Stimulated activated CD4-positive, alpha-beta T cell treated with anti-CD3 and anti-CD28 coated beads, Interleukin-4, amount 100 ng/mL, for 4 hours (primary cell): ENCODE measurements at places on chromosomes 4 and X.

- DNase-seq, result no peak
These were observed 13.5 kb upstream of the NKX1-1 start for GRCh38 chr4:1419708-1420107.

DNA sequence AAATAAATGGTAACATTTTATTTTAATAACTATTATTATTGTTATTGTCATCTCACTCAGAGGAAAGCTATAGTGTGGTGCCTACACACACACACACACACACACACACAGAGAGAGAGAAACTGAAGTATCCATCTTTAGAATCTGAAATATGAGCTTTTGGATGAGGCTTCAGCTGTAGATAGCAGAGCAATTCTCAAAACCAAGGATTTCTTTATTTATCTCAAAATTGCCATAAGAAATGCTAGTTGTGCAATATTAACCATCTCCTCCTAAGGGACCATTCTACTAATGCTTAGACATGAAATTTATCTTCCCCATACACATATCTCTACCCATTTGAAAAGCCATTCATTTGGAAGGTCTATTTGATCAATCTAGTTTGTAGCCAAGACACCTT lies 50.1 kb upstream of the SGMS2 start:
- no peak for DNase-seq

DNA sequence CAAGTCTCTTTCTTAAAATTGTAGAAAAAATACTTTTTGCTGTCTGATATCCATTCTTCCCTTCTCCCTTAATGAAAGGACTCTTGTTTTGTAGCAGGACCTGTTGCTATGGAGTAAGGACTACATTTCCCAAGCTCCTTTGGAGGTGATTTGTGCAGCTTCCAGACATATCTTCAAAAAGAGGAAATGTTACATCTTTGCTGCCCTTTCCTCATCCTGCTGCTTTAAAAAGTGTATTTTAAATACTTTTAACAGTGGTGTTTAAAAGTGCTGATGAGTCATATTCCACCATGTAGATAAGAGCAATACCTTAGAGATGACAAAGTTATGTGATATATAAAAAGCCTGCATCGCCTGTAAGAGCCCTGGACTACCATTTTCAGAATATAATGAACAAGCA lies 98.7 kb downstream of the CFAP299 start:
- DNase-seq, result no peak

DNA sequence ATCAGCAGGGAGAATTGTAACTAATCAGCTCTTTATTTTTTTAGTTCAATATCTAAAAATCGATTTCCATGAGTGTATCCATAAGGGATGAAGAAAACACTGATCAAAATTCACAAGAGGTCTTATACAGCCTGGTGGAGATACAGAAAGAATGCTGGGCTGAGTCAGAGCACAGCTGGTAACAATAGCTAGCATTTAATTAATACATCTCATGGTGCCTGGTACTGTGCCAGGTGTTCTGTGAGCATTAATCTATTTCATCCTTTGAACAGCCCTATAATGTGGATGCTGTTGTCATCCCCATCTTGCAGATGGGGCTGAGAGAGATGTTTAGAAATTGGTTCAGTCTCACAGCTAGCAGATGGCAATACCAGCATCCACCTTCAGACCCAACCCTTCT lies 250.9 kb upstream of the RPS6KA3 start:
- DNase-seq, result no peak

DNA sequence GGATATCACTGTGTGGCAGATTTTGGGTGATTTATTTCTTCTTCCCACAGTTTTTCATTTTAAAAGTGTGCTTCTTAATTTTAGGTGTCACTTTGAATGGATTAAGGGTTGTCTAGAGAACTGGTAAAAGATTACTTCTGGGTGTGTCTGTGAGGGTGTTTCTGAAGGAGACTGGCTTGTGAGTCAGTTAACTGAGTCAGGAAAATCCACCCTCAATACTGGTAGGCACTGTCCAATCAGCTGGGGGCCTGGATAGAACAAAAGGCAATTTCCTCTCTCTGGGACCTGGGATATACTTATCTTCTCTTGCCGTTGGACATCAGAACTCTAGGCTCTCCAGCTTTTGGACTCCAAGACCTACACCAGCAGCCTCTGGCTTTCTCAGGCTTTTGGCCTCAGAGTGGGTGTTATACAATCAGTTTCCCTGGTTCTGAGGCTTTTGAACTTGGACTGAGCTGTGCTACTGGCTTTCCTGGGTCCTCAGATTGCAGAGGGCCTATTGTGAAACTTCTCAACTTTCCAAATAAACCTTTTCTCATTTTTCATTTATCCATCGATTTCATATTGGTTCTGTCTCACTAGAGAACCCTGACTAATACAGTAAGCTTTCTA lies 413.1 kb downstream of the GBA3 start:
- no peak for DNase-seq

DNA sequence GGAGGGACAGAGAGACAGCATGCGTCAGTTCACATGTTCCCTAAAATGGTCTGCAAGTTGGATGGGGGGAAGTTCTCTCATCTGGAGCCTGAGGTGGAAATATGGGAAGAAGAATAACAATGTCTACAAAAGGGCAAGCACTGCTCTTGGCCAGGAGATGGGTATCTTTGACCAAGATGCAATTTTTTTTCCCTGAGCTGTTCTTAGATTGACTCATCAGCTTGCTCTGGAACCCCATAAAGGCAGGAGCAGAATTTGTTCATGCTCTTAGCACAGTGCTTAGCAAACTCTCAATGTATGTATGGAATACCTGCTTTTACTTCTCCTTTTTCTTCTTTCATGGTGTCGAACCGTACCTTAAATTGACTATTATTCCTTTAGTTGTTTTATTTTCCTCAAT lies 90.5 kb upstream of the ZNF827 start:
- DNase-seq, result no peak

GRCh38 chr4:37338972-37339371 lies 94.4 kb downstream of the NWD2 start:
- DNase-seq, result no peak

GRCh38 chrX:45667666-45668065 lies 467.0 kb upstream of the DIPK2B start:
- no peak for DNase-seq

DNA sequence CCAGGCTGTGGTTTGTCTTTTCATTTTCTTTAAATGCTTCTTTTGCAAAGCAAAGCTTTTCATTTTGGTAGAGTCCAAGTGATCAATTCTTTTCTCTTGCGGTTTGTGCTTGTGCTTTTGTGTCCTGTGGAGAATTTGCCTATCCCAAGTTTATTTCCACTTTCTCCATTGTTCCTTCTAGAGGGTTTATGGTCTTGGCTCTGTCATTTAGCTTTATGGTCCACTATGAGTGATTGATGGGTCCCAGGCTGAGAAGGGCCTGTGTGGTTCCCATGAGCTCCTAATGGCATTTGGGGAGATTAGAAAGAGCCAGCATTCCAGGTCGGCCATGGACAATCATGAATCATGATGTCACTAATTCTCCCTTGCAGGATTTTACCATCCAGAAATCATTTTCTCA lies 86.5 kb downstream of the CPZ start:
- no peak for DNase-seq

DNA sequence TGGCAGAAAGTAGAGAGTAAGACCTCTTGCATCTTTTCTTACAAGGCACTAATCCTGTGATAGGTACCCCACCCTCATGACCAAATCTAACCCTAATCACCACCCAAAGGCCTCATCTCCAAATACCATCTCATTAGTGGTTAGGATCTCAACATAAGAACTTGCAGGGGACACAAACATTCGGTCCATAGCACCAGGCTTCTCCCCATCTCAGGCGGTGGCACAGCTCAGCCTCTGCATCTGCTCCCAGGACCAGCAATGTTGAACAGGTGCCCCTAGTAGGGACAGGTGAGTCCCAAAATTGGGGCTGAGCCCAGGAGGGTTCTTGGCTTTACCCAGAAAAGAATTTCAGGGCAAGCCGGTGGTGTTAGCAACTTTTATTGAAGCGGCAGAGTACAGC lies 8.4 kb upstream of the MRFAP1 start:
- DNase-seq, result no peak

DNA sequence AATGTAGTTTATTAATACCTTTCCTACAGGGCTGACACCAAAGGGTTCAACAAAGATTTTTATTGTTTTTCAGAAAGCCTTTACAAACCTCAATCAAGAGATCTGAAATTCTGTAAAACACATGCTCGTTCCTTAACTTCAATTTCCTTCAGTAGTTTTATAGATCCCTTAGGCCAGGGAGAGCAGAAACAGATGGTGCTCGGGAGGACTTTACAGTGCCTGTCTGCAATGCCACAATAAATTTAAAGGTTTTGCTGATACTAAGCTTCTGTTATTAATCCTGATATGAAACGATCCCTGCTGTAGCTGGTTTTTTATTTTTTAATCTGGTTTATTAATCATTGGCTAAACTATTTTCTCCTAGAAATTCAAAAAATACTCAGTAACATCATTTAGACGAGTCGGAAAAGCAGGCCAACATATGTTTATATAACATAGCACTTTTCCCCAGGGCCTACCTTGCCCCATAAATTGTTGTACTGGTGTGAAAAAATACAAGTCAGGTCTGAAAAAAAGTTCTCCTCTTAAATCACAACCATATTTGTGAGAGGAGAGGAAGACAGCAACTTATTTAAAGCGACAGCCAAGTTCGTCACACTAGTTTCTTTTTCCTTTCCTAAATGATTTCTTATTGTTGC lies 39.8 kb downstream of the SHISA3 start:
- no peak for DNase-seq

DNA sequence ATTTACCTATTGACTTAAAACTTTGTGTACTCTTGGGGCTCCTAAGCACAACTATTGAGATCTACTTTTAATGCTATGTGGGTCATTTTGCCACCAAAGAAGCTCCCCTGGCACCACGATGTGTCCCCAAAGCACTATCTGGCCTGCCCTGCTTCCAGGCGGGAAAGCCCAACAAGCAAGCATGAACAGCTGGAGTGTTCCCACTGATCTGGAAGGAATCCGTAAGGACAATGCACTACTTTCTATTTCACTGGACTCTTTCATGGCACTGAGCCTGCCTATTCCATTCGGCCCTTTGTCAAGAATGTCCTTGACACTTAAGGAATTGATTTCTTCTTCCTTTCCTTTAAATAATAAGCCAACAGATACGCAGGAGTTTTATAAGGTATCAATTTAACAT lies 38.8 kb downstream of the GRIA3 start:
- no peak for DNase-seq

GRCh38 chr4:131974730-131975129 lies 1174.4 kb upstream of the PCDH10 start:
- DNase-seq, result no peak

DNA sequence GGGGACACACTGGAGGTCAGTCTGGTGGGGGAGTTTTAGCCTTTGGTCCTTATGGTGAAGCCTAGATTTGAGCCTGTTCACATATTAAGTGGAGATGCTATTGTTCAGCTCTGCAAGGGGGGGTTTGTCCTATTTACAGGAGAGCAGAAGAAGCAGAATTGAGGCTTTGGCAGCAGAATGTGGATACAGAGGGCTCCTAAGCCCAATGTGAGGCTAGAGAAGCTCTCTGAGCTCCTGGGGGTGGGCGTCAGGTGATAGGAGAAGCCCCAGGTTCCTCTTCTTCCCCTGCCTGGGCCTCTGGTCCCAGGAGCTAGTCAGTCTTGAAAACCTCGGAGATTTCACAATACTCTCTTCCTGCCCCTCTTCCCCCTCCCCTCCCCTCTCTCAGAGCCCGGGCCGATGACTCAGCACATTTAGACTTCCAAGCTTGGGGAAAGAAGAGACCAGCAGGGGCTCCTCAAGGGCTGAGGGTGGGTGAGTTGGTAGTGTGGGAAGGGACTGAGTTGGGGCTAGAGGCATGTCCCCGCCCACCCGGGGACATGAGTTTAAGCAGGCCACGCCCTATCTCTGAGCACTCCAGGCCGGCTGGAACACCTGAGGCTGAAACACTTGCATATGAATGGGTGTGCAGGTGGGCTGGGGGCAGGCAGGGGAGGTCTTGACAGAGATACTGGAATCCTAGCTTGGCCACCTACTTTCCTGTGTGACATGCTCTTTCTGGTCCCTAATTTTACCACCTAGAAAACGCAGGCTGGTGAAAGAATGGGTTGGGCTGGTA lies 3.4 kb downstream of the TFE3 start:
- DNase-seq, result peak; percentile 42

- DNase-seq, result peak; percentile 5
These were observed 498 bp downstream of the RBMX start for GRCh38 chrX:136880003-136880451.

DNA sequence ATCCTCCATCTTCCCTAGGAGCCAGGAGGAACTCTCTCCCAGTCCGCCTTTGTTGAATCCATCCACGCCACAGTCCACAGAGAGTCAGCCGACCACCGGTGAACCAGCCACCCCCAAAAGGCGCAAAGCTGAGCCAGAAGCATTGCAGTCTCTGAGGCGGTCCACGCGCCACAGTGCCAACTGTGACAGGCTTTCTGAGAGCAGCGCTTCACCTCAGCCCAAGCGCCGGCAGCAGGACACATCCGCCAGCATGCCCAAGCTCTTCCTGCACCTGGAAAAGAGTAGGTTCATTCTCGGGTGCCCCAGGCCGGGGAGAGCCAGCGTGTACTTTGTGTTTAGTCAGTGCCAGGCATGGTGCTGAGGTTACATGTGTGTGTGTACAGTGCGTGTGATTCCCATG lies 7.4 kb downstream of the MSL3 start:
- DNase-seq, result no peak

DNA sequence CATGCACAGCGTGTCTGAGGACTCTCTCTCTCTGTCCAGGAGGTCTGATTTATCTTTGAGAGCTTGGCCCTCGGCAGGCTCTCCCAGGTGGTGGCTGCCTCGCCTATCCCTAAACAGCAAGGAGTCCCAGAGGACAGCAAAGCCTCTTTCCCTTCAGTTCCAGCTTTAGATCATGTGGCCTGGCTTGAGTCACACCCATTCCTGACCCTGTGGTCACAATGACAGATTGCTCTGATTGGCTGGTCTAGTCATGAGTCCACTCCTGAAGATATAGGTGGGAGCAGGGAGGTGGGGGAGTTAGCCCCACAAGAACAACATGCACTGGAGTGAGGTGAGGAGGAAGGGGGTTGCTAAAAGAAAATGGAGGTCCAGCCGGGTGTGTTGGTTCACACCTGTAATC lies 12.1 kb upstream of the PORCN start:
- DNase-seq, result no peak

GRCh38 chr4:112953262-112953661 lies 96.2 kb upstream of the ANK2 start:
- DNase-seq, result no peak

DNA sequence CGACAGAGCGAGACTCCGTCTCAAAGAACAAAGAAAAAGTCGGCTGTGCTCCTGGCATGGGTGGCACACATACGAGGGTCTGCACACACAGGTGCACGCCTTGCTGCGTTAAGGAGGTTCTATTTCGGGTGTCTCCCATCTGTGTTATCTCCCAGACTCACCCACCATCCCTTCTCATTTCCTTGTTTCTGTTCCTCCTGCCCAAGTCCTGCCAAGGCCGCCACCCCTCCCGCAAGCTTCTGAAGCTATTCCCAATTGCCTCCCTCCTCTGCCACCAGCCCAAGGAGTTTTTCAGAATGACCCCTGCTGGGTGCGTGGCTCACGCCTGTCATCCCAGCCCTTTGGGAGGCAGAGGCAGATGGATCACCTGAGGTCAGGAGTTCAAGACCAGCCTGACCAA lies 6.0 kb upstream of the IL3RA start:
- no peak for DNase-seq

DNA sequence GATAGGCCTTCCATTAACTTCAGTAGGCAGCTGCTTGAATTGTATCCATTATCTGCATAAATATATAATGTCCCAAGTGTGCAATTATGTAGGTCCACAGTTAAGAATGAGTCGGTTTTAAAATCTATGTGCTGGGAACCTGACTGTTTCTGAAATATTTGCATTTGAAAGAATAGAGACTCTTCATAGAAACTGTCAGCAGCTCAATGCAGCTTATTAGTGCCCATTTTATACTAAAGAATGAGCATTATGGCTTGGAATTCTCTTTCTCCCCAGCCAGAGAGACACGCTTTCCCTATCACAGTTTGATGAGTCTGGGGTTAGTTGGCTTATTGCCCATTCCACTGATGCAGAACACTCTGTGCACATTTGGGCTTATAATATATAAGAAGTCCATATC lies 202.0 kb upstream of the PCDH7 start:
- no peak for DNase-seq
